ENCODE measurements at places on chromosomes 11 and 22.

DNA sequence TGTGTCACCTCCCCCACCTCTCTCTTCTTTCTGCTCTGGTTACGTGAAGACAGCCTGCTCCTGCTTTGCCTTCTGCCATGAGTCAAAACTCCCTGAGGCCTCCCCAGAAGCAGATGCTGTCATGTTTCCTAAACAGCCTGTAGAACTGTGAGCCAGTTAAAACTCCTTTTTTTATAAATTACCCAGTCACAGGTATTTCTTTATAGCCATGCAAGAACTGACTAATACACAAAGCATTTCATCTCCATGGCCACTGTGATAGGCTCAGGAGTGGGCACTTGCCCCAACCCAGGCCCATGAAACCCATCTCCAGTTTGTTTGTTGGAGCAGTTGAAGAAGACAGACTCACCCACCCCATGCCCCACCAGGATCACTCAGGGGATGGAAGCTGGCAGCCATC is 253.3 kb upstream of the ISX start:
- no peaks in the 10 kb centered on the region for H3K27me3 ChIP-seq
- peaks cover 6% of the 10 kb centered on the region for H3K36me3 ChIP-seq
- no peak overlapping the region for H3K4me3 ChIP-seq
- DNase-seq: no peak

DNA sequence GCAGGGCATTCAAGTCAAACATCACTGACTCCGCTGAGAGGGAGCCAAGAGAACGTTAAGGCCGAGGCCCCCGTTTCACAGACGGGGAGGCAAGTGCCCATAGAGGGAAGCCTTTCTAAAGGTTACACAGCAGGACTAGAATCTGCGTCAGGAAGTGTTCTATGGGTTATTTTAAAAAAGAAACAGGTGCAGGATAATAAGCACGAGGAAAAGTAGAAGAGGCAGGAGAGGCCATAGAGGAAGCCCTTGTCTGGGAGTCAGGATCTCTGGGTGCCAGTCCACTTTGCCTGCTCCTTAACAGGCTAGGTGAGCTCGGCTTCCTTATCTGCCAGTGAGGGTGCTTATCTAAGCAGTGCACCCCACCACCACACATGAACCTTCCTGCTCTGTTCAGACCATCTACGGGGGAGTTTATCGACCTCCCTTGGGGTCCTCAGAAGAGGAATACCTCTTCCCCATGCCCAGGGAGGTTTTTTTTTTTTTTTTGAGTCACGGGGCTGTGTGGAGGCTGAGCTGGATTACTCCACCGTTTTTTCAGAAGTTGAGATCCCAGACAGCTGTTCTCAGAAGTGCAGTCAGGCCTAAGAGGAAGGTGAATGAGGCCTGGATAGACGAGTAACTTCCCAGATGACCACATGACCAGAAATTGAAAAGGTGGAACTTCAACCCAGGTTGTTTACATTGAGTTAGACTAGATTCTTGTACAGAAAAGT is 1.2 kb upstream of the FCHSD2 start:
- DNase-seq: no peak
- peak overlapping the region; percentile 94 for H3K27ac ChIP-seq
- H3K4me3 ChIP-seq: peak overlapping the region; percentile 71
- peaks cover 5% of the 10 kb centered on the region for H3K27me3 ChIP-seq

- no peak overlapping the region for H3K27ac ChIP-seq
- no peaks in the 10 kb centered on the region for H3K4me1 ChIP-seq
- no peak overlapping the region for H3K4me3 ChIP-seq
- DNase-seq: no peak
Observed at GRCh38 chr11:72665911-72666472, 8.2 kb downstream of the PDE2A start.

GRCh38 chr11:14342906-14343305 is 16.1 kb downstream of the RRAS2 start:
- peaks cover 14% of the 10 kb centered on the region for H3K36me3 ChIP-seq
- DNase-seq: no peak
- H3K4me3 ChIP-seq: no peak overlapping the region
- H3K27ac ChIP-seq: no peak overlapping the region
- H3K27me3 ChIP-seq: no peaks in the 10 kb centered on the region

- no peak overlapping the region for H3K4me3 ChIP-seq
- no peaks in the 10 kb centered on the region for H3K4me1 ChIP-seq
- H3K27ac ChIP-seq: no peak overlapping the region
- no peak for DNase-seq
- peaks cover 82% of the 10 kb centered on the region for H3K27me3 ChIP-seq
- H3K36me3 ChIP-seq: no peaks in the 10 kb centered on the region
Observed at GRCh38 chr22:22239311-22239939, 5.2 kb upstream of the VPREB1 start.

GRCh38 chr22:27240298-27241075 is 561.1 kb downstream of the MN1 start:
- peaks cover 11% of the 10 kb centered on the region for H3K27me3 ChIP-seq
- H3K4me3 ChIP-seq: no peak overlapping the region

DNA sequence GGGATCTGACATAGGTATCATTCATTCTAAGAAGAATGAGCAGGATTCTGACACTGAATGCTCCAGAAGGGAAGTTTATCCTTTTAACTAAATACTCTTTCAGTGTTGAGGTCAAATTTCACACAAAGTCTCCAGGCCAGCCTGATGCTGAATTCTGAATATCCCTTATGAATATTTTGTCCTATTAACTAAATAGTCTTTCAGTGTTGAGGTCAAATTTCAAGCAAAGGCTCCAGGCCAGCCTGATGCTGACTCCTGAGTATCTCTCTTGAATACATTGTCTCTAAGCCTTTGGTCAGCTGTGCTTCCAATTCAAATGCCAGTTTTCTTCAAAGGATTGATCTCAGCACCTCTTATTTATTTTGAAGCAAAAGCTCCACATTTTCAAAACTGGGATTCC is 676.8 kb downstream of the NTM start:
- no peak overlapping the region for H3K4me3 ChIP-seq
- DNase-seq: no peak
- H3K27me3 ChIP-seq: peaks cover 35% of the 10 kb centered on the region
- no peaks in the 10 kb centered on the region for H3K36me3 ChIP-seq
- H3K4me1 ChIP-seq: no peaks in the 10 kb centered on the region

DNA sequence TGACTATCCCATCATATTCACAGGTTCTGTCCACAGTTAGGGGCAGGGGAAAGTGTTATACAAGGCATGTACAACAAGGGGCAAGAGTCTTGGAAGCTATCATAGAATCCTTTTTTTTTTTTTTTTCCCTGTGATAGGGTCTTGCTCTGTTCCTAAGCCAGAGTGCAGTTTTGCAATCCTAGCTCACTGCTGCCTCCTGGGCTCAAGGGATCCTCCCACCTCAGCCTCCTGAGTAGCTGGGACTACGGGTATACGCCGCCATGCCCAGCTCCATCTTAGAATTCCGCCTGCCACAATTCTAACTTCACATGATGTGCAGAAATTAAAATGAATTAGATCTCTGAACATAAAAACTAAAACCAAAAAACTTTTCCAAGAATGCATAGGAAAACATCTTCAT is 31.7 kb downstream of the ZFTA start:
- peak overlapping the region; percentile 22 for H3K27ac ChIP-seq
- no peak overlapping the region for H3K4me3 ChIP-seq
- H3K4me1 ChIP-seq: peaks cover 10% of the 10 kb centered on the region
- no peak for DNase-seq
- H3K27me3 ChIP-seq: no peaks in the 10 kb centered on the region

- peaks cover 9% of the 10 kb centered on the region for H3K36me3 ChIP-seq
- H3K4me3 ChIP-seq: no peak overlapping the region
- no peak for DNase-seq
- H3K4me1 ChIP-seq: peaks cover 38% of the 10 kb centered on the region
- no peaks in the 10 kb centered on the region for H3K27me3 ChIP-seq
Observed at GRCh38 chr11:117092951-117093590, 5.2 kb downstream of the SIK3 start.

DNA sequence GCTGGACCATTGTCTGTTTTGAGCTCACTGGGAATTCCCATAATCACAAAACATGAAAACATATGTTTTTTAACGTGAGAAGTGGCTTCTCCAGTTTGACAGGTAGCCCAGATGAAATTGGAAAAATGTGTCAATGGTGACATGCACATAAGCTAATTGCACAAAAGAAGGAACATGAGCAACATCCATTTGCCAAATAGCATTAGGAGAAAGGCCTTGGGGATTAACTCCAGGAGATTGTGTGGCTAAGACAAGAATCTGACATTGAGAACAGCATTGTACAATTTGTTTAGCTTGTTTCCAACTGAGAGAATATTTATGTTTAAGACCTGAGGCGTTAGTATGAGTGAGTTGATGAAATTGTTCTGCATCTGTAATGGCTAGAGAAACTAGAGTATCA is 147.0 kb upstream of the API5 start:
- no peaks in the 10 kb centered on the region for H3K4me1 ChIP-seq
- no peak for DNase-seq
- H3K4me3 ChIP-seq: no peak overlapping the region

GRCh38 chr22:37275134-37275533 is 7.2 kb upstream of the CYTH4 start:
- H3K27ac ChIP-seq: no peak overlapping the region
- no peaks in the 10 kb centered on the region for H3K4me1 ChIP-seq
- peaks cover 42% of the 10 kb centered on the region for H3K27me3 ChIP-seq

- H3K4me3 ChIP-seq: no peak overlapping the region
- H3K27me3 ChIP-seq: peaks cover 2% of the 10 kb centered on the region
- no peaks in the 10 kb centered on the region for H3K36me3 ChIP-seq
- H3K4me1 ChIP-seq: no peaks in the 10 kb centered on the region
- no peak for DNase-seq
Observed at GRCh38 chr11:105000797-105001196, 22.2 kb downstream of the CASP5 start.

- DNase-seq: no peak
- no peaks in the 10 kb centered on the region for H3K36me3 ChIP-seq
- H3K27me3 ChIP-seq: peaks cover 4% of the 10 kb centered on the region
- H3K4me1 ChIP-seq: no peaks in the 10 kb centered on the region
- no peak overlapping the region for H3K27ac ChIP-seq
- H3K4me3 ChIP-seq: no peak overlapping the region
Observed at GRCh38 chr11:130514316-130514715, 65.9 kb downstream of the ADAMTS15 start.

DNA sequence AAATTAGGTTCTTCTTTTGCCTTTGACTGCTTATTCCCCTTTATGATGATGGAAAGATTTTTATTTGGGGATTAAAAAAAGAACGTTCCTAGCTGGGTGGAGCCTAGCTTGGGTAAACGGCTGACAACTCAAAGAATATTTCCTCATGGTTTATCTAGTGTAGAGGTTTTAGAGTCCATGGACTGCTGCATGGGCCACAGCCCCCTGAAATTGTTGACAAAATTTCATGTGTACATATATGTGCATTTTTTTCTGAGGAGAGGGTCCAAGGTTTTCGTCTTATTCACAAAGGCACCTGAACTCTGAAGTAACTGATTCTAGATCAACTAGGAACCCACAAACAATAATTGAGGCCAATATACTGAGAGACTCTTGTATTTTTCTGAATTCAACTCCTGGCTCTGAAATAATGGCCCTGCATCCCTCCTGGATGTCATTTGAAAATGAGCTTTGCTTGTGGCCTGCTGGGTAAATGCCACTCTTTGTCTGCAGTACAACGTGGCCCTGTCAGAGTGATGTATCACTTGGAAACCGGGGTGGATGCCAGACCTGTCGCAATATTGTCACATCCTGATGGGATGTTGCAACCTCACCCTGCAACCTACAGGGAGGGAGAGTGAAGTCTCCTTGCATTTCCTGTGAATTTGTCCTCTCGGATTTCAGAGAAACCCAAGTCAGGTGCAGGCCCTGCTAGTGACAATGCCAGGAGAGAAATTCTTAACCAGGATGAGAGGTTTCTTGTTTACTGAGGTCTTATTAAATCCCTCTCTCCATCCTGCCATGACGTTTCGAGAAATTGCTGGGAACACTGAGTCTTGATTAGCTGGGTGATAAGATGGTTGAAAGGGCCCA is 33.8 kb downstream of the EHF start:
- no peak overlapping the region for H3K4me3 ChIP-seq
- peak overlapping the region; percentile 87 for H3K27ac ChIP-seq
- H3K36me3 ChIP-seq: peaks cover 25% of the 10 kb centered on the region
- no peak for DNase-seq
- H3K4me1 ChIP-seq: peaks cover 40% of the 10 kb centered on the region
- no peaks in the 10 kb centered on the region for H3K27me3 ChIP-seq

DNA sequence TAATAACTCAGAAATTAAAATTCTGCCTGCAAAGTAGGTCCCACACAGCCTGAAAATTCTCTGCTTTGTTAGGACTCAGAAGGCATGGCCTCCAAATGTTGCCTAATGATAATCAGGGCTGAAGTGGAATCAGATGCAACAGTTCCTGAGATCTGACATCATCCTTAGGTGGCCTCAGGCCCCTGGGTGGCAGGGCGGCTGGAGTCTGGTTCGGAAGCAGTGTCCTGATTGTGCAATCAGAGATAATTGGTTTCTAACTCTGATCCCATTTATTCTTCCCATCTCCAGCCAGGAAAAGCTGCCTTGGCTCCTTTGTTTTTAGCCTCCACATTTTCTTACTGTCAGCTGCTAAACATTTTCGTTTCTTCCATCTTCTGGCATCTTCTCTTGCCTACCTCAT is 399.3 kb downstream of the OPCML start:
- no peak overlapping the region for H3K27ac ChIP-seq
- DNase-seq: no peak
- peaks cover 35% of the 10 kb centered on the region for H3K27me3 ChIP-seq
- no peak overlapping the region for H3K4me3 ChIP-seq

DNA sequence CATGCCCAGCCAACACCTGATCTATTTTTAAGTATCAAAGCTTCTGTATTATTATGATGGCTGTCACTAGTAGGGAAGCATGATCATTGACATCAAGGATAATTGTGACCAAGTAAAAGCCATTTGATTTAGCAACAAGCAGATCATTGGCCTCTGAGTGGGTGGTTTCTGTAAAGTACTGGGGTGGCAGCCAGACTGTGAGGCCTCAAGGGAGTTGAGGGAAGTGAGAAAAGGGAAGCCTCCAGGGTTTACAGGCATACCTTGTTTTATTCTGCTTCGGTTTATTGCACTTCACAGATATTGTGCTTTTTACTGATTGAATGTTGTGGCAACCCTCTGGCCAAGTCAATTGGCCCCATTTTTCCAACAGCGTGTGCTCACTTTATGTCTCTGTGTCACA is 60.1 kb downstream of the PRR5L start:
- no peak overlapping the region for H3K4me3 ChIP-seq
- peaks cover 2% of the 10 kb centered on the region for H3K4me1 ChIP-seq
- peaks cover 12% of the 10 kb centered on the region for H3K27me3 ChIP-seq

- no peak overlapping the region for H3K4me3 ChIP-seq
- H3K27ac ChIP-seq: no peak overlapping the region
- H3K36me3 ChIP-seq: no peaks in the 10 kb centered on the region
Observed at GRCh38 chr22:39445678-39446077, 11.1 kb upstream of the MGAT3 start.

- peaks cover 48% of the 10 kb centered on the region for H3K27me3 ChIP-seq
- H3K4me1 ChIP-seq: no peaks in the 10 kb centered on the region
- DNase-seq: no peak
- no peaks in the 10 kb centered on the region for H3K36me3 ChIP-seq
Observed at GRCh38 chr11:17652556-17652955, 66.8 kb upstream of the MYOD1 start.
